HL-60 (cell line): ENCODE measurements at places on chromosomes 3 and 15.
A peak's percentile ranks its signal among the peaks of the same experiment; 100 is the strongest.

DNA sequence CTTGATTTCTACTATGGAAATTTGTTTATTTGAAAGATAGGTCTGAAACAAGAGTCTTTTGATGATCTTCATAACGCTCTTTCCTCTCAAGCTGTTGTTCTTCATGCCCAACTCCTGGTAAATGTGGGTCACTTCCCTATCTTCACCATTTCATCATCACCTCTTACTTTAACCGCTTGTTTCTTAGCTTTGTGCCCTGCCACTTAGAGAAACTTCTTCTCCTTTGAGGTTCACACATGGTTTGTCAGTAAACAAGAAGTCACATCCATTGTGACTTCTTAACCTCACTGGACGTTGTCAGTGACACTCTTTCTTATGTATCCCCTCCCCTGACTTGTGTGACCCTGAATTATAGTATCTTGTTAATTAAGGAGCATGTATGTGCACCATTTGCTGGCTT, 16.9 kb upstream of the P2RY13 start:
- DNase-seq = peak; percentile 82

DNA sequence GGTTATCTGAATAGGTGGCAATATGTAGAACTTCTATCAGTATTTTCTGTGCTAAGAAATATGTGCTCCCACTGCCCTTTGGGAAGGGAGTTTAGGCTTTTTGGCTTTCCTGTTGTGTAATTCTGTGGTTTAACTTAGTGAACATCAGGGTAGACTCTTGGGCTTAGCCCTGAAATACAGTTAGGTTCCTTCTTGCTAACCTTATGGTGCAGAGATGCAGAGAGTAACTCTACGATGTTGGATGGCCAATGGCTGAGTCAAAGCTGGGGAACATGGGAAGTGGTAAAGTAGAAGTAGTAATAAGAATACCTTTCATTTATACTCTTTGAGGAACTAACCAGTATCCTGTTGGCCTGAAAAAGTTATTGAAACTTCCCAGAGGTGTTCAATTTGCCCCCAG, 80.8 kb upstream of the IL12A start:
- peak; percentile 58 for DNase-seq

- DNase-seq = peak; percentile 64
Observed at GRCh38 chr15:82108489-82109078, 62.8 kb upstream of the MEX3B start.

DNA sequence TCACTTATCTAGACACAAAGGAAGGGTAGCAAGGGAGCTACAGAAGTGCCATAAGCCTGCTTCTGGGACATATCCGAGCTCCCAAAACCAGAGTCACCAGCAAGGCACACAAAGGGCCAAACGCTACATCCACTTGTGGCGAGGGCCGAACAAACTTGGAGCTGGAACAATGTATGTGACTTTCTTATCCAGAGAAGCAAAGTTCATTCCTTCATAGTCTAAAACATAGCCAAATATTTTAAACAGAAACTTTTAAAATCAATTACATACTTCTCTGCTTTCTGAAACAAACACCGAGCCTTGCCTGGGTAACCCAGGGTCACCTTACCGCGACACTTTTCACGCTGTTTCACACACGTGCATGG, 15.9 kb downstream of the ZXDC start:
- no peak for DNase-seq

- DNase-seq = no peak
Observed at GRCh38 chr15:95086531-95087252, 855.3 kb downstream of the MCTP2 start.

- DNase-seq = no peak
Observed at GRCh38 chr3:143648708-143649107, 199.6 kb downstream of the SLC9A9 start.

- DNase-seq = no peak
Observed at GRCh38 chr3:149453140-149453805, 21.2 kb upstream of the TM4SF4 start.

DNA sequence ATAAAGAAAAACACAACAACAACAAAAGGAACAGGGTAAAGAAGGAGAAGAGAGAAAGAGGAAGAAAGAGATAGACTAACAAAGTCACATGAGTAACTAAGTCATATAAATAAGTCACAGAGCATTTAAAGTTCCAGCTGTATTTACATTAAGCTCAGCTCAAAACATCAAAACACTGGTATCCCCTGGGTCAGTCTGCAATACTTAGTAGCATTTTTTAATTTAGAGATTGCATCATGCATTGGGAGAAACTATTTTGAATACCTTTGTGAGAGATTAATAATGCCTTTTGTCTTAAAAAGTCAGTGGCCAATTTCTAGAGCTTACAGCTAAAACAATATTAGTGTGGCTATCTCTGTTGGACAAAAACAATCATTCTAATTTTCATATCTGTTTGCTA, 78.4 kb downstream of the NEK10 start:
- DNase-seq = no peak

DNA sequence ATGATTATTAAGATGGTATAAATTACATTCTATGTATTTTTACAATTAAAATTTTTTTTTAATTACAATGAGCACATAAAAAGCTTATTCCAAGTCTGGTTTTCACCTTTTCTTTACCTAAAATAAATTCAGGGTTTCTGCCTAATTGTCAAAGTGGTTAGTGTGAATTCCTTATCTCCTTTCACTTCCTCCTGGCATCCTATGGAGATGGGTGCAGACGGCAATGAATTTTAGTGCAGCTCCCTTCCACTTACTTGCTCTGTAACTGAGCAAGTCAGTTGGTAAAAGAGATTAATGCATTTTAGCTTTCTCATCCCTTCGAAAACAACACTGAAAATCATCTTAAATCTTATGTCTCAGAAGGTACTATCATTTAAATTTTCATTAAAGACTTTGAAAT, 13.1 kb downstream of the HDGFL3 start:
- DNase-seq = no peak

- DNase-seq = no peak
Observed at GRCh38 chr3:109923431-109923830, 586.1 kb upstream of the DPPA4 start.

- no peak for DNase-seq
Observed at GRCh38 chr15:39591896-39592315, 11.0 kb downstream of the THBS1 start.
